CD4-positive, CD25-positive, alpha-beta regulatory T cell (primary cell): ENCODE measurements at places on chromosomes 1 and 21. TPM values are rescaled to one million over a fixed set of nuclear protein-coding genes. Genes with fewer than 3 reads are reported as not detected.

C1orf141 gene
- not detected for total RNA-seq

CFHR4 gene
- total RNA-seq, result not detected

C4BPB gene
- 0.72 TPM for total RNA-seq

- peaks cover 29% of the 10 kb centered on the region for H3K4me1 ChIP-seq
- H3K27ac ChIP-seq, result no peak overlapping the region
- no peak overlapping the region for H3K4me3 ChIP-seq
- H3K27me3 ChIP-seq, result no peaks in the 10 kb centered on the region
Observed at GRCh38 chr1:31959521-31960340, 21.6 kb upstream of the PTP4A2 start.
